ENCODE measurements at places on chromosomes 2 and 18.

- DNase-seq: no peak
Measured at GRCh38 chr2:49832555-49832954, 678.2 kb upstream of the FSHR start.

DNA sequence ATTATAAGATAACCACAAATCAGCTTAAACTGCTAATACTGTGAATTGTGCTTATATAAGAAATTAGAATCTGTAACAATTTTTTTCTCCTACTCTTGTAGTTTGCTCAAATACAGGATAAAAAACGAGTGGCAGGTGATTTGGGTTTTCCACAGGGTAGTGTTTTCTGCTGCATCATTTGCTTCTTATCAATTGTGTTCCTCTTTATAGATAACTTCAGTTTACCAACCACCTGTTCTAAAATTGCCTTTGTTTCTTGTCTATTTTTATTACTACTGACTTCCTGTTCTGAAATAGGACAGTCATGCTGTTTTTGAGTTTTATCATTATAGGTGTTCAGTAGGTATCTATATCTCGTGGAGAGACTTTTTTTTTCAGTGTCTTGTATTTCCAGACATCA is 56.9 kb downstream of the MFSD6 start:
- DNase-seq: no peak

DNA sequence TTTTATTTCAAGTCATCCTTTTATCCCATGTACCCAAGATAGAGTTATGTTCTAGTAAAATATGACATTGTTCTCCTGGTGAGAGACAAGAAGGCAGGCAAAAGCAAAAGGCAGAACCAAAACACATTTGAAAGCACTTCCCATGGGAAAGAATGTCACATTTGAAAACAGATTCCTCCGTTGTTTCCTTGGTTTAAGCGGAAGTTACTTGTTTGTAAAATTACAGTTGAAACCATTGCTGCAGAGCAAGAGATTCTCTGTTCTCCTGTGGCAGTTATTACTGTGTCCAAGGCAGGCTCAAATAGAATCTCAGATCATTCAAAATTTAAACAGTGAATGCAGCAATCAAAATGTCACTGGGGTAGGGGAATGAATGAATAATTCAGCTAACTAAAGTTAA is 149.6 kb downstream of the MTCL1 start:
- DNase-seq: no peak

- DNase-seq: no peak
Measured at GRCh38 chr2:199581935-199582360, 124.2 kb upstream of the SATB2 start.

- DNase-seq: no peak
Measured at GRCh38 chr2:173099271-173099670, 23.6 kb downstream of the MAP3K20 start.

DNA sequence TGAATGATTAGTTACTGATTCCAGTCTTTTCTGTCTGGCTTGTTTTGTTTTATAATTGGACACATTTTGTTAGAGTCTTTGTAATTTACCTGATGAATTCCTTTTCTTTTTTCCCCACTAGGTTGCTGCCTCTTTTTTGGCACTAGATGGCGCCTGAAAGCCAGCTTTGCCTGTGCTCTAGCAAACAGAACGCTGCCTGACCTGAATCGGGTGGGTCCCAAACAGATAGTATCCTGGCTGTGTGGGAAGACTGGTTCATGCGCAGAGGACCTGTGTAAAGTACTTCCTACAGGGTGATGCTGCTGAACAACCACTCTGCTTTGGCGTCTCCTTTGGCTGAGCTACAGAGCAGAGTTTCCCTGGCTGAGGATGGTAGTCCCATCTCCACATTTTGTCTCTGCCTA is 288.2 kb downstream of the IKZF2 start:
- DNase-seq: no peak

- no peak for DNase-seq
Measured at GRCh38 chr18:44871771-44872170, 191.1 kb downstream of the SETBP1 start.

DNA sequence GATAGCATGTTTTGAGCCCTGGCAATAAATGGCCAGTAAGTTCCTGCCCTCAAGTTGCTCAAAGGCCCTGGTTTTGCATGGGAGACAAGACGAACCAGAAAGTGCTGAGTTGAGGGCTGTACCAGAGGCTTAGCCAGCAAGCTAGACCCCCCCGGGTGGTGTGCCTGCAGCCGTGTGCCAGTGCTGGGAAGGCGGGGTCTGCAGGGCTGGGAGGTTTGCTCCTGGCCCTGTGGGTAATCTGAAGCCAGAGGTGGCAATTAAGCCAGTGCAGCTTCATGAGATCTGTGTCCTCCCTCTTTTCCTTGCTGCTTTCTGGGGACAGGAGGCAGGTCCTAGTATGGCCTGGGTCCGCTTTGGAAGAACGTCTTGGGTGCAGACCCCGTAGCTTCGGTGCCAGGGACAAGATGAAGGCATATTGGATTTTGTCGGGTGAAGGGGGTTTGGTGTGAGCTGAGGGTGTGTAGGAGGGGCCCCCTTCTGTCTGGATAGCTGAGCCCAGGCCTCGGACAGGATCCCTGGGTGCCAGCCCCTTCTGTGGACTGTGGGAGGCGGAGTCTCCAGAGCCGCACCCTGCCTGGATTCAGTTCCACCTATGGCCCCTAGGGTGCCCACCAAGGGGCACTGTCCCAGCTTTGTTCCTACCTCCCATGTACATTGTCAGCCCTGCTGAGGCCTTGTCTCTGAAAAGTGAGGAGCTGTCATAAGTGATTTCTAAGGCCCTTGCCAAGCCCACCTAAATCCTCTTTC is 15.6 kb downstream of the ATOH8 start:
- no peak for DNase-seq

DNA sequence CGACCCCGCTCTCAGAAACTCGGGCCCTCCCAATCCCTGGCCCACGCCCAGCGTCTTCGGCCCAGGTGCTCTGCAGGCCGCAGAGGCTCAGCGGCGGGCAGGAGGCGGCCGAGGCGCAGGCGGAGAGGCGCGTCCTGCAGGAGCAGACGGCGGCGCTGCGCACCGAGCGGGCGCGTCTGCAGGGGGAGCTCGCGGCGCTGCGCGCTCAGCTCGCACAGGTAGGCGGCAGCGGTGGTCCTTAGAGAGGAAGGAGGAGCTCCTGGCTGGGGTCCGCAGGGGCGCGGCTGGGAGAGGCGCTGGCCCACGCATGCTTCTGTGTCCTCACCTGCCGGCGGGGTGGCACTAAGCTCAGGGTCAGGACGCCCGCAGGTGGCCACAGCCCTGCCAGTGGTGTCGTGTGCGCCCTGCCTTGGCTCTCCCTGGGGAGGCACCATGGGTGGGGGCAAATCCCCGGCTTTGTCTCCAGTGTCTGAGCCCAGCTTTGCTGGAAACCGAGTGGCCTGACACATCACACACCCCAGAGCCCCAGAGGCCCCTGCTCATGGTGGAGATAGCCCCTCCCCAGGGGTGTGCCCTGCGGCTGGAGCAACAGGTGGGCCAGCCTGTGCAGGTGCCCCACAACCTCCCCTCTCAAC is 14.9 kb upstream of the SNED1 start:
- DNase-seq: no peak

GRCh38 chr2:190119257-190119656 is 56.7 kb upstream of the MSTN start:
- DNase-seq: no peak

DNA sequence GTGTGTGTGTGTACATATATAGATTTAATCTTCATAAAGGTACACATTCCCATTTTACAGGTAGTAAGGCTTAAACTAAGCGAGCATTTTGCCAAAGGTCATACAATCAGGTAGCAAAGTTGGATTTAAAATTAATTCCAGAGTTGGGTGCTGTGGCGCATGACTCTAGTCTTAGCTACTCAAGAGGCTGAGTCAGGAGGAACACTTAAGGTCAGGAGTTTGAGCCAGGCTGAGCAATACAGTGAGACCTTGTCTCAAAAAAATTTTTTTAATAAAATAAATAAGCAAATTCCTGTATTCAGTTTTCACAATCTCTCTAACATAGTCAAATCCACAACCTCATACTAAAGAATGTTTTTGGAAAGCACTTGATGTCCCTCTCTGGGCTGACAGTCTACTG is 111.5 kb upstream of the LDLRAD4 start:
- no peak for DNase-seq

GRCh38 chr18:10116574-10116973 is 202.8 kb downstream of the VAPA start:
- DNase-seq: no peak

- no peak for DNase-seq
Measured at GRCh38 chr18:40413160-40413559, 1541.9 kb upstream of the PIK3C3 start.

- no peak for DNase-seq
Measured at GRCh38 chr2:121748202-121748601, 7.2 kb upstream of the TSN start.

DNA sequence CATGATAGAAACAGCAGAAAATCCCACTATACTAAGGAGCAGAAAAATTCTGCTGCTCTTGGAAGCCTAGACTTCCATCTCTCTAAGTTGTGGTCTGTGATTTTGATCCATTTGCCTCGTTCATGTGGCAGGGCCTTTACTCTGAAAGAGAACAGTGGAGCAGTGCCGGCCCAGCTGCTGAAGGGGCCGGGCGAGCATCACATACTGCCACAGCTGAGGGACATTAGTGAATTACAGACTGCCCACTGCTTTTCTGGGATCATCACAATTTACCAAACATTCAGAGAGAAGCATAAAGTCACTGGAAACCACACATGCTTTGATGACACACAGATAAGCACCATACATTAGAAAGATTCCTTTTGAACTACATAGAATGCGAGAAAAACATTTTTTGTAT is 217.0 kb upstream of the BOD1L2 start:
- no peak for DNase-seq

- DNase-seq: no peak
Measured at GRCh38 chr2:219099329-219099728, 38.6 kb upstream of the IHH start.

DNA sequence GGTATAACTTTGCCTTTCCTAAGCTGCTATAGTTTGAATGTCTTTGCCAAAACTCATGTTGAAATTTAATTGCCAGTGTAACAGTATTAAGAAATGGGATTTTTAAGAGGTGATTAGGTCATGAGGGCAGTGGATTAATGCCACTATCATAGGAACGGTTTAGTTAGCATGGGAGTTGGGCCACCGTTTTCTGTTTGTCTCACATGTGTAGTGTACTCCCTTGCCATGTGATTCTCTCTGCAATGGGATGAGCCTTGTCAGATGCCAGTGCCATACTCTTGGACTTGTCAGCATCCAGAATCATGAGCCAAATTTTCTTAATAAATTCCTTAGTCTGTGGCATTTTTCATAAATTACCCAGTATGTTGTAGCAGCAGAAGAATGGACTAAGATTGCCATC is 388.9 kb upstream of the RGPD4 start:
- no peak for DNase-seq

DNA sequence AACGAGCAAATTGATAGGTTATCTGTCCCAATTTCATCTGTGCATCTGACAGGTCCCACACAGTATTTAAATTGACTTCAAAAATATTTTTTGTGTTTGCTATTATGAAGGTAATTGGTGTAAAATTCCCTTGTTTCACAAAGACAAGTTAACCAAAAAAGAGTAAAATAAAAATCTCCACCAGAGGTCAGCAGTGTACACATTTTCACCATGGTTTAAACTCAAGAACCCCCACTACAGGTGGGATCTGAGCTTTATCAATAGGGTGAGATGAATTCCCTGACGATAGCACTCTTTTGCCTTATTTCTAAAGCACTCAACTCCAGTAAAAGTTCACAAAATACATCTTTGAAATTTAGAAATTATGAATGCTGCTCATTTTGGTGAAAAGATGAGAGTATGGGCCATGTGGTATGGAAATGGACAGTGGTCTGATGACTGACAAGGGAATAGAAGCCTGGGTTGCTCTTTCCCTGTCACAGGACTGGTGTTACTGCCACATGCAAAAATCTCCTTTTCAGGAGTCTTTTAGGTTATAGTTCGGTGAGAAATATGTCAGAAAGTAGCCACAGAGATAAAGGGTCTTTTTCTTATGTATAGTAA is 68.0 kb downstream of the SERPINB8 start:
- no peak for DNase-seq

DNA sequence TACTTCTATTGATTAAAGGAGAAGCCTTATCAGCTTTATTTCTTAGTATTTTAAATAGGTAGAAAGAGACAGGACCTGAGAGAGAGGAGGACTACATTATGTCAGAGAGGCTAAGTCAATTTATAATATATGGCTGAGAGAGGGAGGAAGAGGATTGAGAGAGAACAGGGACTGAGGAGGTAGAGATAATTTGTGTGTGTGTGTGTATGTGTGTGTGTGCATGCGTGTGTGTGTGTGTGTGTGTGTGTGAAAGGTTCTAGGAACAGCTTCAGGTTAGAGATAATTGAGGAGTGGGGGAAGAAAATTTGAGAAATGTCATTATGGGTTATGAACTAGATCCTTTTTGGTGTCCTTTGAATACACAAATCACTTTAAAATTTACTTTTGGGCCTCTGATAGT is 15.2 kb downstream of the DOK1 start:
- no peak for DNase-seq

GRCh38 chr18:63309422-63309821 is 10.1 kb downstream of the BCL2 start:
- peak; percentile 15 for DNase-seq

DNA sequence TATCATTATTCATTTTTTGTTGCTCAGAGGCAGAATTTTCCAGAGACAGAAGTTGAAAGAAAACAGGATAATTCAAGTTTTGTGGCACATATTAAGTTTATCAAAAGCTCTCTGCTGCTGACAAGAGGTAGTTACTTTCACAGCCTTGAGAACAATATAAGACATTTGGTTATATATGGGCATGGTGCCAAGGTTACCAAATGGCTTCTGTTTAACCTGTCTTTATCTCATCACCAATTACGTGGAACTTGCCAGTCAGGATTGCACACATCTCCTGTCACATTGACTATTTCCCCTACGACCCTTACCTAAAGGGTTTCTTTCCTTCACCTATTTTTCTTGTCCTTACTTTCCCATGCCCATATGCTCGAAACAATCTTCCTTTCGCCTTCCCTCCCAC is 35.9 kb downstream of the KLF7 start:
- no peak for DNase-seq

DNA sequence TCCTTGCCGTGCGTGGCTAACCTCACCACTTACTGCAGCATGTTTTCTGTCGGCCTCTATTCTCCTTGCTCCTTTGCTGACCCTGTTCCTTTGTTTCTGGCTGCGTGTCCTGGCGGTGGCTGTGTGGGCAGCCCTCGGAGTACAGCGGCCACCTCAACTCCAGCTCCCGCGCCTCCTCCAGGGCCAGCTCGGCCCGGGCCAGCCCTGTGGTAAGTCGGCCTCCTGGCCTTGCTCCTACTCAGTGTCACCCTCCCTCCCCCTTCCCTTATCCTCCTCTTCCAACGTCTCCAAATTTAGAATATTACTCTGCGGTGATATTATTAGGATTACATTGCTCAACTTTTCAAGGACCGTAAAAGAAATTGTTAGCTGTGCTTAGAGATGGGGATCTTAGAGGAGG is 59.5 kb upstream of the RBM44 start:
- DNase-seq: no peak

- DNase-seq: no peak
Measured at GRCh38 chr2:106800976-106801655, 84.9 kb downstream of the ST6GAL2 start.

- DNase-seq: no peak
Measured at GRCh38 chr2:44139741-44140140, 28.9 kb upstream of the PPM1B start.

Measured in stimulated activated naive CD4-positive, alpha-beta T cell (primary cell).